ENCODE measurements at places on chromosomes 12 and 14. TPM values are rescaled to one million over a fixed set of nuclear protein-coding genes. Genes with fewer than 3 reads are reported as not detected.

The PMEL gene
- total RNA-seq, result 26.1 TPM

DNA sequence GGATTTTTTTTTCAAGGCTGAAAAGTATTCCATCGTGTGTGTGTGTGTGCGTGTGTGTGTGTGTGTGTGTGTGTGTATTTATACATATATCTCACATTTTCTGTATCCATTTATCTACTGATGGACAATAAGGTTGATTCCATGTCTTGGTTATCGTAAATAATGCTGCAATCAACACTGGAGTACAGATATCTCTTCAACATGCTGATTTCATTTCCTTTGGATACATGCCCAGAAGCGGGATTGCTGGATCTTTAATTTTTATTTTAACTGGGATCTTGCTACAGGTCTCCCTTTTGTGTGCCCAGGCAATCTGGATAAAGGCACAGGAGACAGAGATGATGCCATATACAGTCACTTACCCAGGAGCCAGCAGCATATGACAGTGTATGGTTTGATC lies 338.1 kb downstream of the SOX5 start:
- no peak for DNase-seq

GRCh38 chr14:58732387-58732786 lies 94.6 kb downstream of the DACT1 start:
- DNase-seq, result no peak

GRCh38 chr12:109934026-109934425 lies 34.0 kb downstream of the TCHP start:
- no peak for DNase-seq

Data from posterior vena cava (tissue), 2 donors.